Activated CD4-positive, alpha-beta T cell treated with anti-CD3 and anti-CD28 coated beads, Interleukin-2, Interleukin-6, amounts not matched to agents 100 ng/mL and 50 ng/mL, durations not matched to agents 16 hours and 8 hours (primary cell): ENCODE measurements at places on chromosomes 12 and 14.

GRCh38 chr14:75911883-75912282, 69.9 kb downstream of the TGFB3 start:
- DNase-seq, result no peak

DNA sequence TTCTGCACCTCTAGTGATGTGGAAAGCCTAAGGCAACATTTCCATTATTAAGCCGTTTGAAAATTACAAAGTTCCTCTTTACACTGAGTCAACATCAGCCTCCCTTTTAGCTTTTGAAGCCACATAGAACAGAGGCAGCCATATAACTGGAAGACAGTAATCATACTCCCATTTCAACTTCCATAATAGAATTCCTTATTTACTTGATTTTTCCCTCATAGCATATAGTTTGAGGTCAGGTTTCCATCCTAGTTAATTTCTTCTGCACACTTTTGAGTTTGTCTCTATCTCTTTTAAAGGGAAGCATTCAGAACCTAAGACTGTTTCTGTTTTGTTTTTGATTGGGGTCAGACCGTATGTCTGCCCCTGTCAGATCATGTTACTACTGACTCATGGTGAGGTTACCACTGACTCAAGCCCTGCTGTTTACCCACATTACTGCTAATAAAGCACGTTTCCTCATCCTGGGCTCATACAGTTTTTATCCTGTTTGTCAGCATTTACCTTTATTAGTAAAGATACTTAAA, 161.0 kb downstream of the SLC38A4 start:
- DNase-seq, result peak; percentile 52

DNA sequence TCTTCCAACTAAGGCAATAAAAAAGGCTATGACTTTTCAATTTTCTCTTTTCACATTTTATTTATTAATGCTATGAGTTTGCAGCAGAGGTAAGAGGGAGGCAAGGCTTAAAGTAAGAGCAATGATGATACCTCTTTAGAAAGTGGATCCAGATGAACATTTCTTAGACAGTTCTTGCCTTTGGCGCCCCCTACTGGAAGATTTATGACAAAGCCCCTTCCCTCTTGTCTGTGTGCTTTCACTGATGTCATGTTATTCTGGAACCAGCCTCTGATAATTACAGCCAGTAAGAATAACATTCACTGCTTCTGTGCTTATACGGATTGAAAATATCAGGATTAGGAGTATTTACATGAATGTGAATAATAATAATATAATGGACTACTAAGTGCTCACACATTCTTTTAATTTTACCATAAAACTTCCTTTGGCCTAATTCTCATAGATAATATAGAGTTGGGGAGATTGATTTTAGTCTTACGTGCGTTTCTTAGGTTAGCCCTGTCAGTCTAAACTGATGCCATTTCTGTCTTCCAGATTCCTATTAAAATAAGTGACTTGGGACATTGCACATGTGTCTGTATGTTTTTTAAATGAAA, 1929.9 kb upstream of the SEL1L start:
- DNase-seq, result peak; percentile 54

- DNase-seq, result no peak
These were observed 156.3 kb upstream of the PDE3A start for GRCh38 chr12:20211981-20212421.

DNA sequence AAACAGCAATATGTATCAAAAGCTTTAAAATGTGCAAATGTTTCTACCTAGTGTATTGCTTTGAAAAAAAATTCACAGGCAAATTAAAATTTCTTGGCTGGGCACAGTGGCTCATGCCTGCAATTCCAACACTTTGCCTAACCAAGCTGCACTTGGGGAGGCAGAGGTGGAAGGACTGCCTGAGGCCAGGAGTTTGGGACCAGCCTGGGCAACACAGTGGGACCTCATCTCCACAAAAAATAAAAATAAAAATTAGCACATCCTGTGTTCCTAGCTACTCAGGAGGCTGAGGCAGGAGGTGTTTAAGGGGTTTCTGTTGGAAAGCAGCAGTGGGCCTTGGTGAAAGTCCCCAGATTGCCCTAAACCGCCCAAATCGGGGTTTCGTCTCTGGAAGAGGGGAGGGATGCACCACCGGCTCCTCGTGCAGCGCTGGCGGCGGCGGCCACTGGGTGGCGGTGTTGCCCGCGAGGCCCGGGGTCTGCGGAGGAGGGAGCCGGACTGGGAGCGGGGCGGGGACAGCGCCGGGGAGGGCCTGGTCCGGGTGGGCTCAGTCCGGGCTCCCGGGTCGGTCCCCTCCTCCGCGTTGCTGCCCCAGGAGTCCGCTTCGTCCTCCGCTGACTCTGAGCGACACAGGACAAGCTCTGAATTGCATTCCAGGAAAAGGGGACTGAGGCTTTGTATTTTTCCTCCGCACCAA, 265.6 kb downstream of the AACS start:
- DNase-seq, result peak; percentile 71

- no peak for DNase-seq
These were observed 36.1 kb upstream of the ANKRD9 start for GRCh38 chr14:102545461-102546265.

- no peak for DNase-seq
These were observed 56.9 kb downstream of the OTX2 start for GRCh38 chr14:56753396-56753795.

GRCh38 chr12:114921781-114922180, 237.8 kb upstream of the TBX3 start:
- DNase-seq, result no peak

- DNase-seq, result no peak
These were observed 611.3 kb upstream of the TMEM132C start for GRCh38 chr12:127655691-127656090.

GRCh38 chr12:125143491-125143890, 78.3 kb downstream of the AACS start:
- DNase-seq, result no peak

DNA sequence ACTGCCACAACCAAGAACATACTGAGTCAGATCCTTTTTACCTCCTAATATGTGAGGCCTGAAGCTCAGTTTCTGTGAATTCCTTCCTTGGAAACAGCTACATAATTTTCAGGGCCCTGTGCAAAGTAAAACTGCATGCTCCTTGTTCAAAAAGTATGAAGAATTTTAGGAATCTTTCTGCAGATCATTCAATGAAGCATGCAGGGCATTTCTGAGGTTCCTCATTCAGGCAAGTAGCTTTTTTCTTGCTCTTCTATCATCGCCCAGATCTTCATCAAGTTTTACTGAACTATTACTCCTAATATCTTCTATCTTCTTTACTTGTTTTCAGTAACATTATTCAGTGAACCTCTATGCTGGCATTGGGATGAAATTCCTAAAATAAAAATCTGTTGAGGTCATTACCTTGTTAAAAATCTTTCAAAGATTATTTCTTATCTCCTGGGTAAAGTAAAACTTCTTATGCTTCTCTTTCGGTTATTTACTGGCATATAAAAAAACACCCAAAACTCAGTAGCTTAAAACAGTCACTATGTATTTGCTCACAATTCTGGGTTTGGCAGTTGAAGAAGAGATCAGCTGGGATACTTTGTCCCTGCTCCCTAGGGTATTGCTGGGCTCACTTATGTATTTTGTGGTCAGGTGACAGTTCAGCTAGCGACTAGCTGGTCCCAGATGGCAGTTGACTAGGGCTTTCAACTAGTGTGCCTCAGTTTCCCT, 42.6 kb upstream of the KRR1 start:
- no peak for DNase-seq

- no peak for DNase-seq
These were observed 16.2 kb upstream of the PLEKHG3 start for GRCh38 chr14:64688031-64688430.

- DNase-seq, result peak; percentile 26
These were observed 2.2 kb downstream of the DACT1 start for GRCh38 chr14:58639842-58640484.

GRCh38 chr12:13534645-13535398, 338.3 kb downstream of the EMP1 start:
- peak; percentile 66 for DNase-seq

- DNase-seq, result no peak
These were observed 4.1 kb upstream of the ACTN1 start for GRCh38 chr14:68983191-68983590.
